ENCODE measurements at places on chromosomes 5 and 9.

DNA sequence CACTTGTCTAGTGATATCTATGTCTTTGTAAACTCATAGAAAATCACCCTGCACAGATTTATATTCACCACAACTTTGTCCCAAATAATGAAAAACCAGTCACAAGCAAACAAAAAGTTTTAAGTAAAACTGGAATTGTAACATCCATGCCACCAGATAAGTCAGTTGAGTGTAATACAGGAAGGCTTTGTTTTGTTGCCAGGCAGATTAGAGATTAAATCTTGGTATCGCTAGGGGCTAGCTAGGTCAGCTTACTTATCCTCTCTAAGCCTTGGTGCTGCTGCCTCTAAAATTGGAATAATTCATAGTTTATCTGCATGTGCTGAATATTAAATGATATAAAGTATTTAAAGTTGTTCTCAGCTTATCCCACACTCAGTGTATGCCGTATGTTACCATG, 1062.5 kb downstream of the CDH9 start:
- no peak for DNase-seq

DNA sequence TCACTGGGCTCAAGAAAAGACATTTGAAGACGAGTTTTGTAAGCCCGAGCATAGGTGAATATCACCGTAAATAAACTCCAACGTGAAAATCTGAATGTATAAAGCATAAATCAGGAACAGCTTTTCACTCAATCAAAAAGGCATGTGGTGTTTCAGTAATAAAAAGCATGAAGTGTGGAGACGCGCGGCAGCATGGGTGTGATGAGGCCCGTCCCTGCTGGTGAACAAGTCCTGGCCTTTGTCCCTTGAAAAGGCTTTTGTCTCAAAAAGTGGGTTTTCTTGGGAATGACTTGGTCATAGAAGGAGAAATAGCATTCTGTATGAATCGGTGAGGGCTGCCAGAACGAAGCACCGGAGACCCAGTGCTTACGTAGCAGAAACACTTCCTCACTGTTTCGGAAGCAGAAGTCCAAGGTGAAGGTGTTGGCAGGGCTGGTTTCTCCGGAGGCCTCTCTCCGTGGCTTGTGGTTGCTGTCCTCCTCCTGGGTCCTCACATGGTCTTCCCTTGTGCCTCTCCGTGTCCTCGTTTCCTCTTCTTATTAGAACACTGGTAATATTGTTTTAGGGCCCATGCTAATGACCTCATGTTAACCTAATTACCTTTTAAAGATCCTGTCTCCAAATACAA, 24.9 kb downstream of the ROPN1L start:
- no peak for DNase-seq

- DNase-seq: no peak
Observed at GRCh38 chr9:70951749-70952727, 169.4 kb downstream of the TRPM3 start.

DNA sequence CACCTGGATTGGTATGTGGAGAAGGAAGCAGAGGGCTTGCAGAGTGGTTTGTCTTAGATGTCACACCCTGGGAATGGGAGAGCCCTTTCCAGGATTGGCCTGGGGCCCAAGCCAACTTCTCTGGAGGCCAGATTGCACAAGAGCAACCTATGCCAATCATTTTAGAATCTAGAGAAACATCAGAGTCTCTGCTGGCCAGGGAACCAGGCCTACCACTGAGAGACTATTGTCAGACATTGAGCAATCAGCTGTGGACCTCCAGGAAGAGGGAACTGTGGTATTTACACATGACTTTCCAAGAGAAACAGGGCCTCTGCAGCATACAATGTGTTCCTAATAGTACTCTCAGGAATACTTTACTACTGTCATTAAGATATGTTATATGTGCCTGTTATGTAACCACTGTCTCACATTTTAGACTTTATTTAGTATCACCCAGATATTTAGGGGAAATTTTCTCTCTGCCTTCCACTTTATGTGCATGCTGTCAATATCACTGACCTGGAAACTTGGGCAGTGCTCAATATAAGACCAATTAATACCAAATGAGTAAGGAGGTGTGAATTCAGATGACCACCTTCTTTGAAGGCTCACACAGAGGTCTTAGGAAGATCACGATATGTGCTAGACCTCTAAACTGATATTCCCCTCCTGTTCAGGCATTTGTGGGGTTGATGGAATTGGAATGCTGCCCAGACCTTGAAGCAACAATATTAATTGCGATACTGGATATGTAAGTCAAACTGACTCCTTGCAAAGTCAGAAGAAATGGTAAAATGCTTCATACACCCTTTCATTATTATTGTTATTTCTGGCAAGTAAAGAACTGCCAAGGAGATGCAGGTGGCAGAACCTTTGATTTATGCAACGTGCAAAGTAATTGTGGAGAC, 20.5 kb upstream of the CCL28 start:
- no peak for DNase-seq

GRCh38 chr5:84433461-84433860, 48.8 kb upstream of the EDIL3 start:
- DNase-seq: no peak

DNA sequence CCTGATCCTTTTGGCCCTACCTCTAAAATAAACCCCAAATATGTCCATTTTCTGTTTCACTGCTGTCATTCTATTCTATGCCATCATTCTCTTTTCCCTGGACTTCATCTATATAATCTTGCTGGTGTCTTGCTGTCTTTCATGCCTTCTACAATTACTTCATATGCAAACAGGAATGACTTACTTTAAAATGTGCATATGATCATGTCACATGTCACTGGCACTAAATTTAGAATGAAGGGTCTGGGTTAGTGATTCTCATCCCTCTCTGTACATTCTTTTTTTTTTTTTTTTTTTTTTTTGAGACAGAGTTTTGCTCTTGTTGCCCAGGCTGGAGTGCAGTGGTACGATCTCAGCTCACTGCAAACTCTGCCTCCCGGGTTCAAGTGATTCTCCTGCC, 22.9 kb downstream of the FAF2 start:
- no peak for DNase-seq

DNA sequence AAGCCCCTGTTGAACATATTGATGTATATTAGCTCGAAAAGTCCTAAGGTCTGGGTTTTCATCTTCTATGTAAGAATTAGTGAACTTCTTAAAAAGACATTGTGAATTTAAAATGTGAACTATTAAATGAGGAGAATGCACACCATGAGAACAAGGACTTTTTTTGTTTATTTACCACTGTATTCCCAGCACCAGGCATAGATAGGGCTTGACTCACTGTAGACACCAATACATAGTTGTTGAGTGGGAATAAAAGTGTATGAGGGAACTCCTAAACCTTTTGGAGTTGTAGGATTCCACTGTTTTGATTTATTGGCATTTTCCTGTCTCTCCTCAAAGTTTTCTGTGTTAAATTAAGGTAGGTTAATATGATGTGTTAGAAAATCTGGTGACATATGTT, 40.3 kb downstream of the NNT start:
- no peak for DNase-seq

- no peak for DNase-seq
Observed at GRCh38 chr5:176405656-176406435, 10.5 kb downstream of the CLTB start.

DNA sequence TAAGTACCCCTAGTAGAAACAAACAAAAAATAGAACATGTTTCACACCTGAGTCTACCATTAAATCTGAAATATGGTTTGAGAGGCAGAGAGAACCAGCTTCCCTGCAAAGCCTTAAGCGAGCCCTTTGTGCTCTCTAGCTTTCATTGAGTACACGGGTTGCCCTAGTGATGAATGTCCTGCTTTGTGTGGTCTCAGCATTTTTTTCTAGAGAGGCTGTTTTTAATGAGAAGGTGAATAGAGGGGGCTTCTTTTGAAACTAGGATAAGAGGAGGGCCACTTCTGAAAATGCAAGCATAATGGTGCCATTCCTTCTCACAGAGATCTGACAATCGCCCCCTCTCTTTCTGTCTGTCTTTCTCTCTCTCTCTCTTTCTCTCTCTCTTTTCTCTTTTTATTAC, 131.3 kb downstream of the MACIR start:
- DNase-seq: no peak

- no peak for DNase-seq
Observed at GRCh38 chr9:104553261-104553660, 15.7 kb upstream of the OR13C8 start.

DNA sequence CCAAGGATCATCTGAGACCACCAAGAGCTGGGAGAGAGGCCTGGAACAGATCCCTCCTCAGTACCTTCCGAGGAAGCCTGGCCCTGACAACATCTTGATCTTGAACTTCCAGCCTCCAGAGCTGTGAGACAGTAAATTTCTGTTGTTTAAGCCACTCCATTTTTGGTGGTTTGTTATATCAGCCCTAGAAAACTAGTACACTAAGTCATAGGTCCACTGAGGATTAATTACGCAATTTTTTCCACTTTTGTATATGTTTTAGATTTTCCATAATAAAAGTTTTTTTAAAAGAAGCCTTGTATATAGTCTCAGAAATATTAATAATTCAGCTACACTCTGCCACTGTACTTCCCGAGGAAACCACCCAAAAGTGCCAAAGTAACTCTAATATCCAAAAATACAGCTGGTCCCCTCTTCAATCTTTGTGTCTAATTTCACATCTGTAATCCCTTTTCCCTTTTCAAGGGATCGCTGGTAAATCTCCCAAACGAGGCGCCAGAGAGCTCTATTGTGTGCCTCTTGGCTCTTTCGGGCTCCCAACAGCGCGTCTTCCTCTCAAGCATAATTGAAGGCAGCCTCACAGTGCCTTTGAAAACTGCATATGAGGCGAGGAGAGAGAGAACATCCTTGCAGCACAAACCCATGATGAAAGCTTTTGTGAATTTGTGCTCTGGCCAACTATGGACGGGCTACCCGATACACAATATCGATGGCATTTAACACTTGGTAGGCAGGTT, 32.7 kb downstream of the PRUNE2 start:
- no peak for DNase-seq

GRCh38 chr5:14200312-14200990, 57.3 kb downstream of the TRIO start:
- no peak for DNase-seq

DNA sequence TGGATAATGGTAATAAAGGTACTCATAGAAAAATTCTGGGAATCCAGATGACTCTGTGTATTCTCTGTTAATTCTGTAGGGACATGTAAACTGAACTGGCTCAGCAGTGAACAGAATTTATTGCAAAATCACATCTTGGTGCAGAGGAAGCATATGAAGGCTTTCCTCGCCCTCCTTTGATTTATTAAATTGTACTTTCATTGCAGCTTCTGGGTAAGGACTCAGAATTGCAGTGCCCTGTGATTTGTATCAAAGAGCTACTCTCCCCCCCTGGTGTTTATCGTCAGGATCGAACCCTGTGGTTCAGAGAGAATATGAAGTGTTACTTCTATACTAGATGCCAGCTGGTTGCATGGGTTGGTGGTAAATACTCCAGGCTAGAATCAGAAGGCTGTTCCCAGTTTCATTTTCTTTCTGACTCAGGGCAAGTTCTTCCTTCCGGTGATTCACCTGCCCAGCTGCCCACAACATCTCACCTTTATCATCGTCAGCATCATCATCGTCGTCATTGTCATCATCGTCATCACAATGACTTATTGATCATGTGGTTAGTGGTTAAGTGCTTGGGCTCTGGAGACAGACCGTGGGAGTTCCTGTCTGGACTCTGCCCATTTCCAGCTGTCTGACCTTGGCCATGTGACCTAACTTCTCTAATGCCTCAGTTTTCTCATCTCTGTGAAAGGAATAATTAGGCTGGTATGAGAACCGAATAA, 238.8 kb downstream of the ARHGAP26 start:
- DNase-seq: no peak

DNA sequence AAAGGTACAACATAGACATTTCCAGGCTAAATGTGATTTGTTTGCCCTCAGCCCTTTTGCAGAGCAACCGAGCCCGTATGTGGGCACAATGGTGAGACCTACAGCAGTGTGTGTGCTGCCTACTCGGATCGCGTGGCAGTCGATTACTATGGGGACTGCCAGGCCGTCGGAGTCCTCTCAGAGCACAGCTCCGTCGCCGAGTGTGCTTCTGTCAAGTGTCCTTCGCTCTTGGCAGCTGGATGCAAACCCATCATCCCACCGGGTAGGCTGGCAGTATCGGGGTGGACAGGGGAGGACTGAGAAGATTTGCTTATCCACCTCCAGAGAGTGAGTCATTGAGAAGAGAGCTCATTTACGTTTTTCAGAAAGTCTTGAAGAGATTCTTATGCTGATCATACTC, 17.8 kb upstream of the GLIPR2 start:
- DNase-seq: no peak

- no peak for DNase-seq
Observed at GRCh38 chr5:179912951-179913350, 5.3 kb upstream of the TBC1D9B start.

- no peak for DNase-seq
Observed at GRCh38 chr9:111274737-111275136, 55.3 kb downstream of the OR2K2 start.

GRCh38 chr9:108389056-108389455, 466.7 kb downstream of the ACTL7B start:
- DNase-seq: no peak

DNA sequence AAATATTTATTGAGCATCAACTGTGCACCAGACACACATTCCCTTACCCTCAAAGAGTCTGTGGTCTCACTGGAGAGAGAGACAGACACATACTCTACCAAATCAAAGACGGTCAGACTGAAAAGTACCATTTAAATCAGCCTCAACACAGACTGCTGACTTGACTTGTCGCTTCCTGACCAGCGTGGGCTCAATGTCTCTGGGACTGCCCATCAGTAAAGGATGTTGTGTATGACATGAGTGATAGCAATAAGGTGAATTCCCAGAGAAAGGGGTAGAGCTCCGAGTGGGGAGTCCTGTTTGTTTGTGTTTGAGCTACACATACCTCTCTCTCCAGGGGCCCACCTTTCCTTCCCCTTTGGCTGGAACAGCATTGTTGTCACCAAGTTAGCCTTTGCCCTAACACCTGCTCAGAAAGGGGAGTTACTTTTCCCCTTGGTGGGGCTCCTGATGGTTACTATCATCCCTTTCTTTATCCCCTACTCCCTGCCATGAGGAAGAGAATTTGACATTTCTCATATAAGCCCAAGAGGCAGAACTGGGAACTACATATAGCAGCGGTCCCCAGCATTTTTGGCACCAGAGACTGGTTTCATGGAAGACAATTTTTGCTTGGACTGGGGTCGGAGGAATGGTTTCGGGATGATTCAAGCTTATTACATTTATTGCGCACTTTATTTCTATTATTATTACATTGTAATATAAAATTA, 33.9 kb downstream of the NR4A3 start:
- no peak for DNase-seq

DNA sequence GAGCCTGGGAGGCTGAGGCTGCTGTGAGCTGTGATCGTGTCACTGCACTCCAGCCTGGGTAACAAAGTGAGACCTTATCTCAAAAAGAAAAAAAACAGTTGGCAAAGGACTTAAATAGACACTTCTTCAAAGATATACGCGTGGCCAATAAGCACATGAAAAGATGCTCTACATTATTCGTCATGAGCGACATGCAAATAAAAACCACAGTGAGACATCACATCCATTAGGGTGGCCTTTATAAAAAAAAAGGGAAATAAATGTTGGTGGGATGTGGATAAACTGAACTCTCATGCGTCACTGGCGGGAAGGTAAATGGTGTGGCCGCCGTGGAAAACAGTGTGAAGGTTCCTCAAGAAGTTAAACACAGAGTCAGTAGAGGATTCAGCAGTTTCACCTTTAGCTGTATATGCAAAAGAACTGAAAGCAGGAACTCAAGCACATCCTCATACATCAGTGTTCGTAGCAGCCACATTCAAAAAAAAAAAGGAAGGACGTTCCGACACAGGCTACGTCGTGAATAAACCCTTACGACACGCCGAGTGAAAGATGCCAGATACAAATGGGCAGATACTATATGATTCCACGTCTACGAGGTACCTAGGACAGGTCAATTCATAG, 24.5 kb upstream of the NRARP start:
- no peak for DNase-seq
